Activated naive CD4-positive, alpha-beta T cell (primary cell): ENCODE measurements at places on chromosomes 1 and 21.

DNA sequence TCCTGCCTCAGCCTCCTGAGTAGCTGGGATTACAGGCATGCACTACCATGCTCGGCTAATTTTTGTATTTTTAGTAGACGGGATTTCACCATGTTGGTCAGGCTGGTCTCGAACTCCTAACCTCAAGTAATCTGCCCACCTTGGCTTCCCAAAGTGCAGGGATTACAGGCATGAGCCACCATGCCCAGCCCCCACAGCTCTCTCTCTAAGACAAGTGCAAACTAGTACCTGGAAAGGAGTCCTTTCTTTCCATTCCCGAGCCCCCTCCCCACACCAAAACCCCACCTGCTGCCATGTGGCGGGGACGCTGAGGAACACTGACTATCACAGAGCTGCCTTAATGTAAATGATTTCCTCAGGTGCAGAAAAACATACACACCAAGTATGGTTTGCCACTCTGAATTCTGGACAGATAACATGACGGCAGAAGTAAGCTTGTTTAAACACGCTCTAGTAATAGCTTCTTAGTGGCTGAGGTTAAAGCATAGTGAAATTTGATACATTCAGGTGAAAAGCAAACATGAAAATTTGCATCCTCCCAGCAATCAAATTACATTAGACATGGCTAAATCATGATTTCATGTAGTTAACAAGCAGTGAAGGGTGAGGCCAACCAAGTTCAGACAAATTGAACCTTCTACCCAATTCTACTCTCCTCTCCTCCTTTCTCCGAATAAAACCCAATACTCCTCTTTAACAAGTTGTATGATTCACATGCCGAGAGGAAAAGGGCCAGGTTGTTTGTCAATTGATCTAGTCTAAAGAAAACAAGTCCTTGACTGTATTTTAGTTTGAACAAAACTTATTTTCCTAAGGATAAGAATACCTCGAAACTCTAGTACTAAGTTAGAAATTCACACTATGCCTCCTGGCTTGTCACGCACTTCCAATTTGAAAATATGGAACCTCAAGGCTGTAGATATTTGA lies 19.8 kb downstream of the ERRFI1 start:
- no peak for DNase-seq

- DNase-seq = peak; percentile 8
These were observed 38.6 kb upstream of the COX20 start for GRCh38 chr1:244796719-244797406.

- DNase-seq = no peak
These were observed 178.0 kb downstream of the SDCCAG8 start for GRCh38 chr1:243433737-243434370.

GRCh38 chr1:55046871-55047270 lies 7.5 kb downstream of the PCSK9 start:
- DNase-seq = no peak

DNA sequence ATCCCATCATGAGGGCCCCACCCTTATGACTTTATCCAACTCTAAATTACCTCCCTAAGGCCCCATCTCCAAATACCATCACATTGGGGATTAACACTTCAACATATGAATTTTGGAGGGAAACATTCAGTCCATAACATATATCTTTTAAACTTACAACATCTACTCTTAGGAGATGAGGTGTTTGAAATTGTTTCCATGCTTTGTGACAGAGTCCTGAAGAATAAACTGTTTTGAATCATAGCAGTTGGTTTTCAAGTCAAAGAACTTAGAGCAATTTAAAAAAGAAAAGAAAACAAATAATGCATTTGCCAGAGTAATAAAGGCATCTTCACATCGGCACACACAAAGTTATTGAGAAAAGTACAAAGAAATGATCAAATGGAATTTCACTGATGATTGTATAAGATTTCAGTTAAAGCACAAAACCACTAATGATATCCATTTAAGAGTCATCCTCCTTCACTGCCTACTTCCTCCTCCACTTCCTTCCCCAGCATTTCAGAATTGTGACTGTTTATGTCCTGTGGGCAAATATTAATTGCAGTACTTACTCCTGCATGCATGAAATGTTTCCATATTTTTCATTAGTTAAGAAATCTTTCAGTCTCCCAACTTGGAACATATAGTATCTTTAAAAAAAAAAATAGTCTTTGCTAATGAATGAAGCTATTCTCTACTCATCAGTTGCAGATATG lies 202.0 kb downstream of the LRRC40 start:
- DNase-seq = no peak

- DNase-seq = no peak
These were observed 157.1 kb downstream of the ELAVL4 start for GRCh38 chr1:50265790-50266314.

GRCh38 chr1:19437891-19438294 lies 47.4 kb downstream of the CAPZB start:
- no peak for DNase-seq

DNA sequence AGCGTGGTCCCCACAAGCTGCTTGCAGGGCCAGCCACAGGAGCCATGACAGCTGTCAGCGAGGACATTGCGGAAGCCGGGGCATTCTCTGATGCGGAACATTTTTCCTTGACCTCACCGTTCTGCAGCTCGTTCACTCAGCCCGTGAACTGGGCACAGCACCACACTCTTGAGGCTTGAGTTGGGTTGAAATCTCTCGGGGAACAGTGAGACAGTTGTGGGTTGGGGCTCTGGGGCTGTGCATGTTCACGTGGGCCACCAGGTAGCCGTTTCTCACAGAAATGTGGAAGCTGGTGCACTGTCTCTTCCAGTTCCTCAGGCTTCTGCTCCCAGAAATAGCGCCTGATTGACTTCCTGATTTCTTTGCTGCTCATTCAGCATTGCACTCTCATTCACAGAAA lies 69.8 kb downstream of the SPSB1 start:
- DNase-seq = no peak

DNA sequence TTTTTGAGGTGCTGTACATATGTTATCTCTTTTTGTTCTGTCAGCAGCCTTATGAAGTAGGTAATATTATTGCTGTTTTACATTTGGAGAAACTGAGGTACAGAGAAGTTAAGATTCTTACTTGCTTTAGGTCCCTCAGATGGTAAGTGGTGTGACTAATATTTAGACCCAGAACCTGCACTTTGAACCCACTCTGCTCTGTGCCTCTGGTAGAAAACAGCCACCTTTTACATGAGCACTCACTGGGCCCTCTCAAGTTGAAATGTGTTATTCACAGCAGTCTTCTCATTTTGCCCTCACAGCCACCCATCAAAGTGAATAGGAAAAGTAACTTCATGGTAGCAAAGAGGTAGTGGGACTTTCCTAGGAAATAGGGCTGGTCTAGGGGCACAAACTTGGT lies 4.7 kb downstream of the NSUN4 start:
- DNase-seq = no peak

DNA sequence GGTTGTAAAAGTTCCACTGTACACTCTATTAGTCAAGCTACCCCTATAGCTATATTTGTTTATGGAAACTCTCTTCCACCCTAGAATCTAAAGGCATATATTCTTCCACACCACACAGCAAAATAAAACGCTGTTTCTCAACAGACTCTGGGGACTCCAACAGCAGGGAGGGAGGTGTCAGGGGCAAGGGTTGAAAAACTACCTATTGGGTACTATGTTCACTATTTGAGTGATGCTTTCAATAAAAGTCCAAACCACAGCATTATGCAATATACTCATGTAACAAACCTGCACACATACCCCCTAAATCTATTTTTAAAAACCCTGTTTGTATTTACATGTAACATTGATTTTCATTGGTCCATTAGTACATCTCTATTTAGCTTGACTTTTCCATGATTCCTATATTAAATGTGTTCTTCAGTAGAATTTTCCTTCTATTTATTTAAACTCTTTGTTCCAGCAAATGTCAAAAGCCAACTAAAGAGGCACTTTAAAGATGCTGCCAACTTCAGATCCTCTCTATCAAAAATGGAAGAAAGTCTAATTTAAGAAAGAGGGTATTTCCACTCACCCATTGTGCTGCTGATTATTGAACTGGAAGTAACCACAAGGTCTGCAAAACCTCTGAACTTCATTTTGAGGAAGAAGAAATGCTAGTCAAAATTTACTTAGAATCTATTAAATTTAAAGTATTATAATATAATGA lies 26.2 kb downstream of the RGS7 start:
- no peak for DNase-seq

DNA sequence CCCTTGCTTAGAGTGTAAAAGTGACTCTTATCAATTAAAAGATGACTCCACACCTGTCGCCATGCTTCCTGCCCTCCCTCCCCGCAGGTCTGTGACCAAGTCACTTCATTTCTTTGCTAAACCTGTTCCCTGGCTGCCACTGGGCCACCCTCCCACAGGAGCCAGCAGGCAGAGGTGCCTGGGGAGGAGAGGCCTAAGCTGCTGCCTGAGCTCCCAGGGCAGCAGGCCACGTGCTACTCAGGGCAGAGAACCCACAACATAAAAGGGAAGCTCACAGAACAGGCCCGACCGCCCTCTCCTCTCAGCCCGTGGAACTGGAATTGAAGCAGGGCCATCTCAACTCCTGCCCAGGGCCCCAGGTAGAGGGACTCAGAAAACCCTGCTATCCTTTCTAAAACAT lies 4.9 kb downstream of the C1orf198 start:
- no peak for DNase-seq

GRCh38 chr1:162772571-162773154 lies 17.8 kb upstream of the HSD17B7 start:
- DNase-seq = no peak

DNA sequence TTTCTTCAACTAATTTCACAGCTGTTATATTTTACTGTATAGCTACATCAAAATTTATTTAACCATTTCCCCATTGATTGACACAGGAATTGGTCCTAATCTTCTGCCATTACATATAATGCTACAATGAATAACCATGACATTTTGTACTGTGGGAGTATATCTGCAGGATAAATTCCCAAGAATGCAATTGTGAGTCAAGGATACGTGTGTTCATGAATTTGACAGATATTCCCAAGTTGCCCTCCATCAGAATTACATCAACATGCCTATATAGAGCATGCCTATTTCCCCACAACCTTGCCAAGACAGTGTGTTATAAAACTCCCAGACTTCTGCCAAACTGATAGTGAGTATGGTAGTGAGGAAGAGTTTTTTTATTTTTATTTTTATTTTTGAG lies 2.7 kb upstream of the TIE1 start:
- DNase-seq = no peak

GRCh38 chr1:203828002-203828401 lies 32.6 kb downstream of the ZBED6 start:
- DNase-seq = no peak

- no peak for DNase-seq
These were observed 59.9 kb downstream of the WNT9A start for GRCh38 chr1:227887697-227888403.

- no peak for DNase-seq
These were observed 7.0 kb downstream of the GPR3 start for GRCh38 chr1:27399251-27400025.

GRCh38 chr1:235911876-235912275 lies 45.2 kb upstream of the LYST start:
- DNase-seq = no peak

DNA sequence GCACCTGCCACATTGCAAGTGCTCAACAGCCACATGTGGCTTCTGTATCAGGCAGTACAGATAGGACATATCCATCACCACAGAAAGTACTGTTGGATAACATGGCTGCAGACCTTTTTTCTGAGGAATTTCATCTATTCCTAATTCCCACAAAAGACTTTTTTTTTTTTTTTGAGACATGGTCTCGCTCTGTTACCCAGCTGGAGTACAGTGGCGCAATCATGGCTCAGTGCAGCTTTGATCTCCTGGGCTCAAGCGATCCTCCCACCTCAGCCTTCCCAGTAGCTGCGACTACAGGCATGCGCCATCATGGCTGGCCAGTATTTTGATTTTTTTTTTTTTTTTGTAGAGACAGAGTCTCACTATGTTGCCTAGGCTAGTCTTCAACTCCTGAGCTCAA lies 33.3 kb downstream of the YARS1 start:
- DNase-seq = no peak

- no peak for DNase-seq
These were observed 68.7 kb downstream of the CASZ1 start for GRCh38 chr1:10727751-10728232.

GRCh38 chr1:9591669-9592509 lies 3.2 kb downstream of the TMEM201 start:
- no peak for DNase-seq

DNA sequence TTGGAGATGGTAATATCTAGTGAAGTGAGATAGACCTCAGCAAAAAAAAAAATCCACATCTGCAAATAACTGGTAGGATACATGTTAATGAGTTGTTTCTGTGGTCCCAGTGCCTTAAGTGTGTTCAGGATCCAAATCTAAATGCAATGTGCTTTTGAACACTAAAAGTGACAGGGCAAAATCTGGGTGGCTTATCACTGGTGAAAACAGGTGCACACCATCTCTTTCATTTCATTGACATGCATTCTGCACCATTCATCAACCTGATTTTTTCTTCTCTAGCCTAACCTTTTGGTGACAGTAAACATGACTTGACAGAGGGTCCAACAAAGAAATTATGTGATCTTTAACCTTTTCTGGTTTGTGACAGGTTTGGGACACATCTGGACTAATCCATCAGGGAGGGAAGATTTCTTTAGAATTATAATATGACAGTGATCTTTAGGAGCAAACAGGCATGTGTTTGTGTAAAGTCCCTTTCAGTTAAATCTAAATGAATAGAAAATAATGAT lies 201.6 kb upstream of the NEGR1 start:
- no peak for DNase-seq
